ENCODE measurements at places on chromosomes 7 and 10. TPM values are rescaled to one million over a fixed set of nuclear protein-coding genes. Genes with fewer than 3 reads are reported as not detected.

GRCh38 chr7:87628780-87629569, 777 bp downstream of the RUNDC3B start:
- DNase-seq = peak; percentile 29

GRCh38 chr7:96219378-96220130, 102.3 kb downstream of the SLC25A13 start:
- no peak for DNase-seq

- no peak for DNase-seq
Observed at GRCh38 chr10:943334-944033, 12.0 kb upstream of the LARP4B start.

DNA sequence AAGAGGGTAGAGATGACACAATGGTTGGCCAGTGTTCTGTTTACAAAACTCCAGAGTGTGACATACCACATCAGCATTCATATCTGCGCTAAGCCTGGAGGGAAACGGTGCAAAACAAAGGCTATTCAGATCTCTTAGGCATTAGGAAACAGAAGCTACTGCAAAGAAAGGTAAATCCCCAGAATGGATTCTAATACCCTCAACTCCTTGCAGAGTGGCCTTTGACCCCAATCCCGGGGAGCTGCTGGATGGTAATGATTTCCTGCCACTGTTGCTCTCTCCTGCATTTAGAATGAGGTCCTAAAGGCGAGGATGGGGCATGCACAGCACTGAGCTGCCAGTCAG, 65.2 kb downstream of the AOAH start:
- no peak for DNase-seq

- no peak for DNase-seq
Observed at GRCh38 chr7:43834463-43835251, 34.7 kb downstream of the MRPS24 start.

DNA sequence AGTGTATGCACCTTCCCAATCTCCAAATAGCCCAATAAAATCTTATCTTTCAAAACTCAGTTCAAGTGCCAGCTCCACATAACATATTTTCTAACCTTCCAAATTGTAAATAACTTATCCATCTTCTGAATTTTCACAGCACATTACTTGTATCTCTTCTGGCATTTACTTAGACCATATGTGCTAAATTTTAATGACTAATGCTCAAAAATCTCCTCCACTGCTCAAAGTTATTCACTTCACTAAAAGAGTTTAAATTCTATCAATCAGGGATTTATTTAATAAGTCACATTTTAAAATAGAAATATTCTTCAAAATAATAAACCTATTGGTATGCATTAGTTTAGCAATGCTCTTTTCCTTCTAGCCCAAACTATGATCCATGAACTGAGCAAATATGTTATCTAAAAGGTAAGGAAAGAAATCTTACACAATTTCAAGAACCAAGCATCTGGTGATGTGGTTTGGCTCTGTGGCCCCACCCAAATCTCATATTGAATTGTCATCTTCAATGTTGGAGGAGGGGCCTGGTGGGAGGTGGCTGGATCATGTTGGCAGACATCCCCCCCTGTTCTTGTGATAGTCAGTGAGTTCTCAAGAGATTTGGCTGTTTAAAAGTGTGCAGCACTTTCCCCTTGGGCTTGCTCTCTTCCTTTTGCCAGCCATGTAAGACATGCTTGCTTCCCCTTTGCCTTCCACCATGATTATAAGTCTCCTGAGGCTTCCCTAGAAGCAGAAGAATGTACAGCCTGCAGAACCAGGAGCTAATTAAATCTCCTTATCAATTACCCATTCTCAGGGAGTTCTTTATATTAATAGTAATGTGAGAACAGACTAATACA, 28.1 kb upstream of the GPR22 start:
- DNase-seq = no peak

- DNase-seq = no peak
Observed at GRCh38 chr10:49500412-49500811, 38.5 kb downstream of the ERCC6 start.

- peak; percentile 63 for DNase-seq
Observed at GRCh38 chr10:18104223-18104872, 35.9 kb upstream of the CACNB2 start.

DNA sequence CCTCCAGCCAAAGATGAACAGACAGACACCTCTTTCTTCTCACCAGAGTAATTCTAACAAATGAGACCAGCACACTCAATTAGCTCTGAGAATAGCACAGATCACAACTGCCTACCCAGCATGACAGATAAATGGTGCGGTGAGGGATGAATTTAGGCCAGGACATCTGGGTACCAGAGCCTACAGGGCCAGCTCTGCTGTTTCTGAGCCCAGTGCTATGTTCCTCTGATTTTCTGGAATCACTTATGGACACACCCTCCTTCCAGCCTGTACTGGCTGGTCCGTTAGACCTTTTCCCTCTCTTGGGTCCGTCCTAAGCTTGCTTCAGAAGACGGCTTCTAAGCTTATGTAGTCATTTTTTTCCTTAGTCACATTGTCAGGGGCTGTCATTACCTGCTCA, 73.6 kb downstream of the INSYN2A start:
- DNase-seq = no peak

- DNase-seq = no peak
Observed at GRCh38 chr10:87771871-87772500, 46.0 kb downstream of the ATAD1 start.

- peak; percentile 29 for DNase-seq
Observed at GRCh38 chr10:34808801-34809745, 6.0 kb downstream of the PARD3 start.

GRCh38 chr10:71253981-71254818, 41.8 kb downstream of the UNC5B start:
- no peak for DNase-seq

DNA sequence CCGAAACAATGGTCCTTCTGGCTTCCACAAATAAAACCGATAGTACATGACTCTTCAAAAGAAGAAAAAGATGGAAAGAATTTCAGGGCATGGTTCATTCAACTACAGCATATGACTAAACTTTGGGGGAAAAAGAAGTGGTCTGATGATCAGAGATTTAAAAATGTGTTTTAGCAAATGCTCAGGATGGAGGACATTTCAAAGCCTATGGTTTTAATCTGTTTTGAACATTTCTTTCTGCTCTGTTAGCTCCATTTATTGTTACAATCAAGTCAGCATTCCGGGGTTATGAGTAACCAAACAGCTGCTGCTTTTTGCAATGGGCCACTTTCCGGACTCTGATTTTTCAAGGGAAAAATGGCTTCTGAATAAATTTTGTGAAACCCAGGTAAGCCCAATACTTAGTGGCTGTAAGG, 142.4 kb downstream of the CUBN start:
- no peak for DNase-seq

- DNase-seq = no peak
Observed at GRCh38 chr10:88091490-88092061, 228.2 kb downstream of the PTEN start.

DNA sequence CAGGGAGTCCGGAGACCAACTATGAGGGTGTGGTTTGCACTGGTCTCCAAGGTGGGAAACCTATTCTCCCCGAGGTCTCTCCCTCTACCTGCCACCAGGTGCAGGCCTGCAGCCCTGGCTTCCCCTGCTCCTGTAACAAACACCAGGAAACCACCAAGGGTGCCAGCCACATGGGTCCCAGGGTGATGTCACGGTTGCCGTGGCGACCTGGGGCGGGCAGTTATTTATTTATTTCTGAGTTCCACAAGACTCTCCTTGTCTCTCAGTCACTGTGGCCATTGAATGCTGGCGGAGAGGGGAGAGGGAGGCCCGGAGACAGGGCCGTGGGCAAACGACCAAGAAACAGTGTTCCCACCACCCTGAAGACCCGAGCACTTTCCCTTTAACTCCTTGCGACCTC, 27.0 kb downstream of the MMD2 start:
- DNase-seq = no peak

- DNase-seq = no peak
Observed at GRCh38 chr10:121667948-121668313, 69.7 kb upstream of the FGFR2 start.

DNA sequence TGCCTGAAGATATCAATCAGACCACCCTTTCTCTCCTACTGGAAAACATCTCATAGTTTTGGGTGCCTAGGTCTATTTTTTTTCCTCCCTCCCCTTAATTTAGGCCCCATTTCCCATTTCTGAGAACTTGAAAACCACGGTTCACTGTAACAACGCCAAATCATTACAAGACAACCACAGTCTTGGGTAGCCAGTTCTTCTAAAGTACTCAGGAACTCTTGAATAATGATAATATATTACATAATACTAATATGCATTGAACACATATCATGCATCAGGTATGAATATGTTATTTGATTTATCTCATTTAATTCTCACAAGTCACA, 185.1 kb upstream of the ADO start:
- no peak for DNase-seq

GRCh38 chr7:39732837-39733804, 109.7 kb downstream of the RALA start:
- peak; percentile 98 for DNase-seq

DNA sequence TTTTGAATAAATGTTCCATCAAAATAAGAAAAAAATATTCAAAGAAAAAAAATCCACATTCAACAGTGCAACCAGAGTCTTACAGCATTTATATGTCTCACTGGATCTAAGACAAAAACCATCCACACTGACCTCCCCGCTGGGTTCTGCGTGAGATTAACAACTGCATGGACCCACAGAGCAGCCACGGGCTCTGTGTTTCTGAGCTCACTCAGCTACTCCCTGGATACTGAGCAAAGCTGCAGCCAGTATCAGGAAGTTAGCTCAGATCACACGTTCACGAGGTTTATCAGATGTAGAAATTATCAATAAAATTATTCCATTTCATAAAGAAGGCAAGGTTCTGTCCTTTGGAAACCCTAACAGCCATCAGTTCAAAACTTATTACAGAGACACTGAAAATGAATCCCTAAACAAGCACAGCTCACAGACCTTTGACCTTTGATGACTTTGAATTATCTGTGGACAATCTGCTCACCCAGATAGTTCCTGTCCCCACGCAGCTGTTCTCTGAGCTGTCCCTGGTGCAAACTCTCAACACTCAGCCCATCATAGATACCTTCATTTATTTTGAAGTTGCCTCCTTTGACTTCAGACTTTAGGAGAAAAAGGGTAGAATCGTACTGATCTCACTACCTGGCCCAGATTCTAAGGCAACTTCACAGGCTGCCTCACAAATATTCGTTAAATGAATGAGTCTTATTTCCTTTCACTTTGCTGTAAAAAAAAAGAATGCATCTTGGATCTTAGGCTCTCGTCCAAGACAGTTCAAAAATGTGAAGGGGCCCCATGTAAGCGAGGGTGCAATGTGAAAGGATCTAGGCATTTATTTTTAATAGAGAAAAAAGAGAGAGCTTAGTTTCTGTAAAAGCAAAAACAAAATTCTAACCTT, 67.7 kb upstream of the SVIL start:
- DNase-seq = no peak

DNA sequence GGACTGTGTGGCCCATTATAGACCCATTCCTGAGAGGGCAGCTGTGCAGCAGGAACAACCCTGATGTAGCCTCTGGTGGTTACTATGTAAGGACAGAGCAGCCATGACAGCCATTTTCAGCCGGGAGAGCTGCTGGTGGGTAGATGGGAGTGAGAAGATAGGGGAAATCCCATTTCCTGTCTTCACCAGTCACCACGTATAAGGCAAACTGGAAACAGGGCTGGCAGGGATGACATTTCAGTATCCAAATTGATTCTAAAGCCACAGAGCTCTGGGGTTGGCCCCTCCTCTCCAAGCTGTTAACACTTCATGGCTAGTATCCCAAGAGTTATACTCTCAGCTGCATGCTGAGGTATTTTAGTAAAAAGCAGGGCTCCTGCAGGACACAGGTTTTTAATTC, 15.2 kb upstream of the FZD1 start:
- no peak for DNase-seq

- no peak for DNase-seq
Observed at GRCh38 chr10:43048301-43049051, 28.4 kb upstream of the RET start.

DNA sequence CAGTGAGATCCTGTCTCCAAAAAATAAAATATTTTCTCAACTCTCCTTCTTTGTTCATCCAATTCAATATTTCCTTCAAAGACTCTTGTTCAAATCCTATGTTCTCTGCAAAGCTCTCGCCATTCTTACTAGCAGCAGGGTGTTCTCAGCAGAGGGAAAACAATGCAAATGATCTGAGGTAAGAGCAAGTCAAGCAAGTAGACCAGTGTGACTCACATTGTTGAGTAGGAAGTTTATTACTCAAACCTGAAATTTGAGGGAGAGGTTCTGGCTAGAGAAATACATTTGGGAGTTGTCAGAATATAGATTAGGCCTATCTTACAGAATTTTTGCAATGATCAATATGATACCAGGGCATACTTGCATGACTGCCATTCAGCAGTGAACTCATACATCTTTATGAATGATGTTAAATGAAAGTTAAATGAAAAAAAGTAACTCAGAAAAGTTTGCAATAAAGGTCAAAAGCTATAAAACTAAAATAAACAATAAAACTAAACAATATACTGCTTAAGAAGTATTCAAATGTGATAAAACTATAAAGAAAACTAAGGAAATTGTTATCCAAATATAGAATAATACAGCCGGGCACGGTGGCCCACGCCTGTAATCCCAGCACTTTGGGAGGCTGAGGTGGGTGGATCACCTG, 5.8 kb downstream of the IDE start:
- DNase-seq = no peak

DNA sequence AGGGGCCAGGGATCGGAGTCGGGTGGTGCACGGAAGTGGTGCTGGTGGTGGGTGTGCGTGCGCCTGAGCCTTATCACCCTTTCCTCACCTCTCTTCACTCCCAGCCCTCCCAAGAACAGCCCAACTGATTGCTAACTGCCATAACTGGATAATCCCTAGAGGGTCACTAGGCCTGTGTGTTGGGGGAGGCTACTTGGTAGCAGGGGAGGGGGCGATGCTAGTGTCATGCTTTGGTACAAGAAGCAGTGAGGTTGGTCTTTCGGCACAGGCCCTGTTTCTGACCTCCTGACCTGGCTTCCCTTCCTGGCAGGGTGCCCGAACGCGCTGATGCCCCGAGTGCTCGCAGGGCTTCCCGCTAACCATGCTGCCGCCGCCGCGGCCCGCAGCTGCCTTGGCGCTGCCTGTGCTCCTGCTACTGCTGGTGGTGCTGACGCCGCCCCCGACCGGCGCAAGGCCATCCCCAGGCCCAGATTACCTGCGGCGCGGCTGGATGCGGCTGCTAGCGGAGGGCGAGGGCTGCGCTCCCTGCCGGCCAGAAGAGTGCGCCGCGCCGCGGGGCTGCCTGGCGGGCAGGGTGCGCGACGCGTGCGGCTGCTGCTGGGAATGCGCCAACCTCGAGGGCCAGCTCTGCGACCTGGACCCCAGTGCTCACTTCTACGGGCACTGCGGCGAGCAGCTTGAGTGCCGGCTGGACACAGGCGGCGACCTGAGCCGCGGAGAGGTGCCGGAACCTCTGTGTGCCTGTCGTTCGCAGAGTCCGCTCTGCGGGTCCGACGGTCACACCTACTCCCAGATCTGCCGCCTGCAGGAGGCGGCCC, 652 bp downstream of the KAZALD1 start:
- DNase-seq = peak; percentile 66

GRCh38 chr7:44959433-44959951, 19.3 kb downstream of the MYO1G start:
- DNase-seq = no peak

GRCh38 chr10:113007821-113008220, 57.8 kb downstream of the TCF7L2 start:
- no peak for DNase-seq

AKR1D1 gene
- total RNA-seq = not detected

GIMAP5 gene
- total RNA-seq = 25.6 TPM

GPER1 gene
- 4.6 TPM for total RNA-seq
